ENCODE measurements at places on chromosomes 2 and 18.

DNA sequence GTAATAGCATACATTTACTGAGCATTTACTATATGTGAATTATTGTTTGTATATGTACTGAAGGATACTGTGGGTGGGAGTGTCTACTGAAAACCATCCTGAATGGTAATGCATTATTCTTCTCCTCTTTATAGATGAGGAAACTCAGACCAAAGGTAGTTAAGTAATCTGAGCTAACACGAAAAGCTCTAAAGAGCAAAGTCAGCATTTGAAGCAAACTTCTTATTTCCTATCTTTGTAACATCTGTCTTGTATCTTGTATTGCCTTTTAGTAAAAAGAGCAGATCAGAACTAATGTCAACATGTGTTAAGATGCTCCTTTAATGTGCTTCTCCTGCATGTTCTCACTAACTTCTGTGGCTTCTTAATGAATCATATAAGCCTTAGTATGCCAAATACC, 382.8 kb upstream of the NXPH2 start:
- no peak for DNase-seq

- DNase-seq: no peak
These were observed 22.3 kb downstream of the INPP1 start for GRCh38 chr2:190365499-190366204.

- no peak for DNase-seq
These were observed 190.1 kb upstream of the ERBB4 start for GRCh38 chr2:212728717-212729116.

GRCh38 chr18:60448487-60449267, 76.1 kb upstream of the MC4R start:
- no peak for DNase-seq

GRCh38 chr18:78980777-78981380, 1.3 kb downstream of the SALL3 start:
- no peak for DNase-seq

DNA sequence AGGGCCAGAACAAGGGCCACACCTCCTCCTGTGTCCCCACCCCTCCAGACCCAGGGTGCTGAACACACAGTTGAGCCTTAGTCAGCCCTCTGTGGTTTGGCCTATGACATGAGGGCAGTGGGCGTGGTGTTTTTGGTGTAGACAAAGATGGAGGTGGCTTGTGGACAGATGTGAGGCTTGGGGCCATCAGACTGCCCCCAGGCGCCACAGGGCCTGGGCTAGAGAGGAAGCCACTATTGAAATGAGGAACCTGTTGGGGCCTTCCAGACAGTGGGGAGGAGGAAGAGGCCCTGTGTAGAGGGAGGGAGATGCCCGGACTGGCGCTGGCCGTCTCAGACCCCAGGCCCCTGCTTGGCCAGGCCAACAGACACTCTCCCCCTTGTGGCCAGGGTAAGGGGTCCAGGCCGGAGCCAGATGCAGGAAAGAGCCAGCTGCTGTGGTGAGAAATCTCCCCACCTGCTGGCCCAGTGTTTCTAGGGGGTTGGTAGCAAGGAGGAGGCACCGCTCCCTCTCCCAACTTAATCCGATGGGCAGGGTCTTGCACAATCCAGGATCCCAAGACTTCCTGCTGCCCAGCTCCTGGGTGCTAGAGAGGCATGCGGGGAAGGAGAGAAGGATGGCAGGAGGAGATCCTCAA, 53.8 kb downstream of the SMAD7 start:
- DNase-seq: no peak

DNA sequence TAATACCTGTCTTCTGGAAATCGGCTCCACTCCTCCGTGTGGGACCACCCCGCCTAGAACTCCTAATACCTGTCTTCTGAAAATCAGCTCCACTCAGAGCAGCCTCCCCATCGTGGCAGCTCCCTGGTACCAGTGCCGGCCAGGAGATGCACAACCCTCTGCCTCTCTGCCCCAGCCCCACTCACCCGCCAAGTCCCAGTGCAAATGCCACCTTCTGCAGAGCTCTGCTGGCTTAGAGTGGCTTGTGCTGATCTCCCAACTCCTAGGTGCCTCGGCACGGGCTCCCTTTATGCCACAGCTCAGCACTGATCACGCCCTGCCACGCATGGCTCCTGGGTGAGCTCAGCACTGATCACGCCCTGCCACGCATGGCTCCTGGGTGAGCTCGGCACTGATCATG, 258.5 kb downstream of the HDAC4 start:
- no peak for DNase-seq

- DNase-seq: no peak
These were observed 7.8 kb downstream of the AFG3L2 start for GRCh38 chr18:12369211-12369610.

GRCh38 chr2:166901336-166901735, 13.1 kb downstream of the XIRP2 start:
- no peak for DNase-seq

- no peak for DNase-seq
These were observed 33.2 kb downstream of the SPOPL start for GRCh38 chr2:138534791-138535190.

GRCh38 chr2:239322416-239323086, 78.3 kb downstream of the HDAC4 start:
- DNase-seq: no peak

DNA sequence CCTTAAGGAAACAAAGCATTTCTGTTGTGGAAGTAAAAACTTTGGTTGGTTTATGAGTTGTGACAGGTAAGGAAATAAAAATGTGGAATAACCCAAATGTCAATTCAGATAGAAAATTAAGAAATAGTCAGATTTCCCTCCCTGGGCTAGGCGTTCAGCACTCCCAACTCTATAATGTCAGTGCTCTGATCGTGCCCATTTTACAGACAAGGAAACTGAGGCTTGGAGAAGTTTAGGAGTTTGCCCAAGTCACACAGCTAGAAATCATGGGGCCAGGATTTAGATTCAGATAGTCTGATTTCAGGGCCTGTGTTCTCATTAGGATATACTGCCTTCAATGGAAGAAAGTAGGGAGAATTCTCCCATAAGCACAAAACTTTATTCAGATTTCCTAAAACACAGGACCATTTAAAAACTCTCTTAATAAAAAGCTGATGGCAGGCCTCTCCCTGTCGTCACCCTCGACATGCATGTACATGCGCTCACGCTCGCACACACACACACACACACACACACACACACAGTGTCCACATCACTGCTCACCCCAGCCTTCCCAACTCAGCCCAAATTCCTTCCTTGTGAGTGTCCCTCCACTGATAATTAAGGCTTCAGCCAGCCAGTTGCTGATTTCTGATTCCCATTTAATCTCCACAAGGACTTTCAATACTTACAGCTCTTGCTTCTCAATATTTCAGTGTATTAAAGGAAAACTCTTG, 49.1 kb upstream of the SLC14A2 start:
- DNase-seq: no peak

- no peak for DNase-seq
These were observed 187.2 kb downstream of the TXNL1 start for GRCh38 chr18:56451188-56451587.

- no peak for DNase-seq
These were observed 460 bp upstream of the SEMA4F start for GRCh38 chr2:74653589-74653984.

GRCh38 chr2:199973703-199974102, 18.3 kb downstream of the MAIP1 start:
- DNase-seq: no peak

- no peak for DNase-seq
These were observed 74.5 kb downstream of the PIEZO2 start for GRCh38 chr18:11074889-11075288.

GRCh38 chr18:61605376-61606067, 272.3 kb downstream of the CDH20 start:
- DNase-seq: no peak

DNA sequence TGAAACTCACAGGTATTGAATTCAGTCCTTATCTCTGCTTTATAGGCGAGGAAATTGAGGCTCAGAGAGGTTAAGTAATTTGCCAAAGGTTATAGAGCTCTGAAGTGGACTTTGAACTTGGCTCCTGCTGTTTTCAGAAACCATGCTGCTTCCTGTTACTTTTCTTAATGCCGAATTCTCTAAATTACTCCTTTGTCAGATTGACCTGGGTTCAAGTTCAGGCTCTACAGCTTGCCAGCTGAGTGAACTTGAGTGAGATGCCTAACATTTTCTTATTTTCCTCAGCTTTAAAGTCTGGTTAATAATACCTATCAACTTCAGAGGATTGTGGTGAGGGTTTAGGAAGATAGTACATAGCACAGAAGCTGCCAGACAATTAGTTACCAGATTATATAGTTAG, 3.4 kb downstream of the ASAP2 start:
- DNase-seq: no peak

- DNase-seq: no peak
These were observed 41.2 kb upstream of the KLF11 start for GRCh38 chr2:10002109-10002508.

GRCh38 chr2:195508139-195508455, 148.9 kb upstream of the SLC39A10 start:
- DNase-seq: no peak

DNA sequence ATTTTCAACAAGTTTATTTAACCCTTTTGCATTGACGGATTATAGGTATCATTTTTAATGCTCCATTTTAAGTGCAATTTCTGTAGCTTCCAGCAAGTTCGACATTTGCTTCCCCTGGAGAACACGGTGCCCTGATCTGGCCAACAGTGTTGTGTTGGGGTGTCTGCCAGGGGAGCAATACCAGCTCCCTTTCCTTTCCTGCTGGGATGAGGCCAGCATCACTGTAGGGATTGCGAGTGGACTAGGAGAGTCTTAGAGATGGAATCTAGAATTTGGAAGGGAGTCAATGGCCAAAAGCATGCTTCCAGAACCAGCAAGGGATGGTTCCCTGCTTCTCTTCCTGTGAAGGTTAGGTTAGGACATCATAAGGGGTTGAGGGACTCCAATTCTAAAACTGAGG, 135.2 kb downstream of the RTN4 start:
- no peak for DNase-seq

DNA sequence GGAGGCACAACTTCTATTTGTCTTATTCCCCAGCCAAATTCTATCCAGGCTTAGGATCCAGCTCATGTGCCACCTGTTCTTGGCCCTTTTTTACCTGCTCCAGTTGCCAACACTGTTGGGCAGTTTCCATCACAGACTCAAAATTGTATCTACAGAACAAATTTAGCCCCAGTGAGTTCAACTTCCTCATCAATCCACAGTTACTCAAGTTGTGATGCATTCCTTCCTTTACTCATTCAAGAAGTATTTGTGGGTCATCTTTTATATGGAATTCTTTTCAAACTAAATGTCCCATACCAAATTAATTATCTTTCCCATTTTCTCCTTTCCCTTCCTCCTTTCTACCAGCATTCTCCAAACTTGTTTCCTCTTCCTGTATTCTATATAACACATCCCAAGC, 12.7 kb upstream of the DDX18 start:
- DNase-seq: no peak

GRCh38 chr2:23235292-23235691, 149.7 kb upstream of the KLHL29 start:
- no peak for DNase-seq

GRCh38 chr2:48398285-48399002, 131.5 kb upstream of the STON1 start:
- no peak for DNase-seq

- no peak for DNase-seq
These were observed 15.8 kb upstream of the BOD1L2 start for GRCh38 chr18:57131101-57131500.

DNA sequence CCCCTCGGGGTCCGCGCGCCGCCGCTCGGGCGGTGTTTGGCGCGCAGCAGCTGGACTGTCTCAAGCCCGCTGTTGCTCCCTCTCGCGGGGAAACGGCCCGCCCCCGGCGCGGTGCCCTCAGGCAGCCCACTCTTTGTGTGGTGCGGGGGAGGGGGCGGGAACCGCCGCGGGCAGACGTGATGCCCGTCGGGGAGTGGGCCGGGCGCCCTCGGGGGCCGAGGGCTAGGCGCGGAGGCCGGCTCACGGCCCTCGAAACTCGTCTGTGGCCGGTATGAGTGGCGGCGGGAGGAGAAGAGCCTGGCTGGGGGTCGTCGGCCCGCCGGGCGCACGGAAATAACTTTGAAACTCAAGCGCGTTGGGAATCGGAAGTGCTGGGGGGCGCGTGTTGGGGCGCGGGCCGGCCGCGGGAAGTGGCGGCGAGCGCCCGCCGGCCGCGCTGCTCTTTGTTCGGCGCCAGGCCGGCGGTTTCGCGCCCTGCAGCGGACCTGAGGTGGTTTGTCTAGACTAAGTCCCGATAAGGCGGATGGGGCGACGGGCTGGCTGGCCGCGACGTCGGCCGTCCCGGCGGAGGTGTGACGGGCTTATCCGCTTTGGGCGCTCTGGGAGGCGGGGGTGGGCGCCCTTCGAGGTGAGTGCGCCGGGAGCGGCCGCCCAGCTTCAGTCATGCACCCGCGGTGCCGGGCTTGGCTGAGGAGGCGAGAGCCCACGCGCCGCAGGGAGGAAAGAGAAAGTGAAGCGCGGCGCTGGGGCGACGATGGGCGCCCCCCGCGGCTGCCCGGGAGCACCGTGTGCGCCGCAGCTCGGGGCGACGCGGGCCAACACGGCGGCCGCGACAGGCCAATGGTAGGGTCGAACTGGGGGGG, 679 bp downstream of the PTMA start:
- DNase-seq: peak; percentile 58

DNA sequence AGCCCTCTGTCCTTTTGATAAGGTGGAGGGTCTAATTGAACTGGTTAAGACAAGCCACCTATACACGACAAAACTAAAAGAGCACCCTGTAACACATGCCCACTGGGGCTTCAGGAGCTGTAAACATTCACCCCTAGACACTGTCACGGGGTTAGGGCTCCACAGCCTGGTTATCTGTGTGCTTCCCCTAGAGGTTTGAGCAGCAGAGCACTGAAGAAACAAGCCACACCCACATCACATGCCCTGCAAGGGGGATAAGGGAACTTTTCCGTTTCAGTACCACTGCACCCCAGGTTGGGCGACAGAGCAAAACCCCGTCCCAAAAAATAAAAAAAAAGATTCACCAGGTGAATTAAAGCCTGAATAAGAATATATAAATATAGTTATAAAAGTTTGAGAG, 913.7 kb upstream of the ACVR2A start:
- DNase-seq: no peak

DNA sequence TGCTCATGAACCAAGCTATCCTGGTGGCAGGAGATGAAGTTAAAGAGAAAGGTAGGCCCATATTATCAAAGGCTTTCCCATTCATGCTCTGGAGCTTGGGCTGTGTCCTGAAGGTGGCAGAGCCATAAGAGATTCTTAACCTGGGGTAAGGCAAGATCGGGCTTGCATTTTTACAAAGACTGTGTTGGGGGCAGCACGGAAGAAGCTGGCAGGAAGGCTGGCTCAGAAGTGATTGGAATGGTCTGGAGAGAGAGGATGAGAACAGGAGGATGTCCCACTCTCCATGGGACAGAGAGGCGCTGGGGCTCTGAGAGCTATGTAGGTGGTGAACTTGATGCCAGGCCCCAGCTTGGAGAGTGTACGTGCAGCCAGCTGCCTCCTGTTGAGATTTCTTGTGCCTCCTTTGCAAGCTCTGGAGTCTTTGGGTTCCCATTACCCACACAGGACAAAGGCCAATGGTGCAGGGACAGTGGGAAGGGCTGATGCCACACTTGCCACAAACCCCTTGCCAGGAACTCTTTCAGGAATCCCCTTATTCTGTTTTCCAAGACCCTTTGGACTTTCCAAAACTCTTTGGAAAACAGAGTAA, 40.6 kb upstream of the FZD5 start:
- DNase-seq: no peak

GRCh38 chr2:84251651-84252302, 207.3 kb downstream of the SUCLG1 start:
- no peak for DNase-seq

All from activated naive CD4-positive, alpha-beta T cell (primary cell).